Prostate gland (tissue), 2 donors: ENCODE measurements at places on chromosomes 5 and 9.
A peak's percentile ranks its signal among the peaks of the same experiment; 100 is the strongest.

DNA sequence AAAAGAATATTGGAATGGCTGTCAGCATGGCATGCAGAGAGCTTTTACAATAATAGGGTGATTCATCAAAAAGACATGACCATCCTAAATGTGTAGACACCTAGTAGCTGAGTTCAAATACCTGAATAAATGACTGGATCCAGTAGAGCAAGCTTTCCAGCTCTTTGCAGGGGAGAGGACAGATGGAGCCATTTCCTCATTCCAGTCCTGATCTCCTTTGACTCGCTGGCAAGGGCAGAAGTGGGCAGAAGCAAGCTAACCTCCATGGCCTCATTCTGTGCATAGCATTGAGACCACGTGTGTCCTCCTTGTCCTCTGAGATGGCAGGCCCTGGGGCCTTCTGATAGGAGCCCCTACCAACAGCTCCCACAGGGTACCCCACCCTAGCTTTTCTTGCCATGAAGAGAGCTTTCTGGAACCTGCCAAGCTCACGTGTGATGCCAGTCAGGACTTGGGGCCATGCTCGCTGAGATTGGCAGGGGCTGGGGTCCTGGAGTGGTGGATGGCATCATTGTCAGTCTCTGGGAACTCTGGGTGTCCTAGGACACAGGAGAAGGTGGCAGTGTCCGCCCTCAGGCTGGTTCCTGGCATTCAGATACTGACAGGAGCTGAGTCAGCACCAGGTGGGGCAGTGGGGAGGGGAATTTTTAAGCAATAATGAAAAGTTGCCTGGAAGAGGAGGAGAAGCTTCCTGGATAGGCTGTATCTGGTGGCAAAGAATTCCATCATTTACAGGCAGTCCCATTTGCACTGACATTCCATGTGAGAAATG lies 33.6 kb downstream of the WWC1 start:
- DNase-seq: no peak

DNA sequence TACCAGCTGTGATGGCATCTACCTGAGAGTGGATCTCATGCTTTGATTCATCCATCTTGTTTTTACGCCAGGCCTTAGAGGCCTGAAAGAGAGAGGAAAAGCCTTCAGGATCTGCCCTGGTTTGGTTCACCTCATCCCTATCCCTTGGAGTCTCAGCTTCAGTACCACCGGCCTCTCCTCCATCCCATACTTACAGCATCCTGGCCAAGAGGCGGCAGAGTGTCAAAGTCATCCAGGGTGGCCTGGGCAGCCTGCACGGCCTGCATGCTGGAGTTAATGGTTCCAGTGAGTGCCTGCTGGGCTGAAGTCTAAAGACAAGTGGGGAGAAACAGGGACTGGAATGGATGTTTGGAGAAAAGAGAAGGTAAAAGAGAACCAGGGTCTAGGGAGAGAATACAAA lies 12.4 kb downstream of the TLN1 start:
- no peak for DNase-seq

DNA sequence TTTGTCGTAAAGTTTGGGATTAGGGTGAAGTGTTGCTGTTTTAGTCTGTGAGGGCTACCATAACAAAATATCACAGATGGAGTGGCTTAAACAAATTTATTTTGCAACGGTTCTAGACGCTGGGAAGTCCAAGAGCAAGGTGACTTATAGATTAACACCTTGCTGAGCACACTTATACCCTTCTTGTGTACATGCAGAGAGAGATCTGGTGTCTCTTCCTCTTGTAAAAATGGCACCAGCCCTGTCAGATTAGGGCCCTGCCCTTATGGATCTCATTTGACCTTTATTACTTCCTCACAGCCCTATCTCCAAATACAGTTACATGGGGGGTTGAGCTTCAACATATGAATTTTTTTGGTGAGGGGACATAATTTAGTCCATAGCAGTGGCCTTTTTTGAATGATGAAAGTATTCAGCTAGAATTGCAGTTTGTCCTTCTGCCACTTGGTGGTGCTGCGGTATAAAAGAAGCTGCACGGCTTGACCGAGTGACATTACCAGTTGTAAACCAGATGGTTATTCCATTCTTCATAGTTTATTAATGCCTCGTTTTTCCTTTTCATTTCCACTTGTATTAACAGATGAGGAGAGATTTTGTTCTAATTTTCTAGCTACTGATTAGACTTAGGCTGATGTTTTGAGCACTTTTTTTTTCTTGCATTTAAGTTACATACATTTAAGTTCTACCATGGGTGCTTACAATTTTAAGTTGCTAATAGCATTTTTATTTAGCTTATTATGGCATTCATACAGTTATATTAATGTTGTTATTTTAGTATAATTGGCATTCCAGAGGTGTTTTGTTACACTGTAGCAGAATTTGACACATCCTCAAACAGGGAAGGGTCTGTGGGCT lies 19.4 kb downstream of the DCP2 start:
- DNase-seq: peak; percentile 65

GRCh38 chr9:115398996-115399395 lies 281.0 kb upstream of the TNC start:
- no peak for DNase-seq

- DNase-seq: no peak
These were observed 58.3 kb downstream of the MFAP3 start for GRCh38 chr5:154097031-154097430.

DNA sequence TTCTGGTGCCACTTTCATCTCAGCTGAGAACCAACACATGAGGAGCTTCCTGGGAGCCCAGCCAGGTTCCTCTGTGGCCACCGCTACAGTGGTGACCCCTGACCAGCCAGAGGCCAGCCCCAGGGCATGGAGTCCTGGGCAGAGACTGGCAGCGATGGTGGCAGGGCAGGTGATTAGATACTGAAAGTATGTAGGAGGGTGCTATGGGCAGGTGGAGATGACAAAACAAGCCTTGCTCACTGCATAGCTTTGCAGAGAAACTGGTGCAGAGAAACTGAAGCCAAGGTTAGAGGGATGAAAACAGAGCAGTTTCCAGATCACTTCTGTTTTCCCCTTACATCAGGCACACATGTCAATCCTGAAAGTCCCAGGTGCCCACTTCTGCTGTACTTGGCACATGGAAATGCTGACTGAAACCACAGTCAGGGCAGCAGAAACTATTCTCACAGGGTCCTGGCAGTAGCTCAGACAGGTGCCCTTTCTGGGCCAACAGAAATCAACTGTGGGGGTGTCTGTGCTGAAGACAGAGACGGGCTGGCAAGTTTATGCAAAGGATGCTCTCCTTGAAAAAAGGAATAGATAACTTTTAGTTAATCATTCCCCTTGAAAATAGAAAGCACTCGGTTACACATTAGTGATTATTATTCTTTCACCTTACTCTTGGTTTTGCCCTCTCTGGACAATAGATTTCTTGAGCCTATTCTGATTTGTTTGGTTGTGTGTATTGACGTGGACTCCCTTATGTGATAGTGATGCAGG lies 90.3 kb downstream of the ANKRD55 start:
- DNase-seq: no peak

- DNase-seq: peak; percentile 99
These were observed at the start of gene RABGAP1 for GRCh38 chr9:122940749-122941581. Gene RABGAP1 (plus strand): TSS chr9:122941020. CDS start chr9:122957060, 16,040 bp downstream.

DNA sequence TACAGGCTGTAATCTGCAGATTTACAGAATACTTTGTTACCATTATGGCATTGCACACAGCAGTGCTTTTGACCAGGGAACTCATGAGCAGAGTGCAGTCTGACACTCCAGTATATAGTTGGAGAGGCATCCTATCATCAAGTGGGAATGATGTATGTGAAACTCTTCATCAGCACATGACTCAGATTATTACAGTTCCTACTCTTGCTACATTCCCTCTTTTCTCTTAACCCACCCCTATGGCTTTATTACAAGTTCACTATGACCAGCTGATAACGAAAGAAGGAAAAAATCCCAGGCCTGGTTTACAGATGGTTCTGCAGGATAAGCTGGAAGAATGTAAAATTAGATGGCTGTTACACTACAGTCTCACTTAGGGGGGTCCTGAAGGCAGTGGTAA lies 385.9 kb downstream of the RASEF start:
- DNase-seq: no peak

- DNase-seq: no peak
These were observed 360 bp downstream of the KLF4 start for GRCh38 chr9:107489144-107489673.

DNA sequence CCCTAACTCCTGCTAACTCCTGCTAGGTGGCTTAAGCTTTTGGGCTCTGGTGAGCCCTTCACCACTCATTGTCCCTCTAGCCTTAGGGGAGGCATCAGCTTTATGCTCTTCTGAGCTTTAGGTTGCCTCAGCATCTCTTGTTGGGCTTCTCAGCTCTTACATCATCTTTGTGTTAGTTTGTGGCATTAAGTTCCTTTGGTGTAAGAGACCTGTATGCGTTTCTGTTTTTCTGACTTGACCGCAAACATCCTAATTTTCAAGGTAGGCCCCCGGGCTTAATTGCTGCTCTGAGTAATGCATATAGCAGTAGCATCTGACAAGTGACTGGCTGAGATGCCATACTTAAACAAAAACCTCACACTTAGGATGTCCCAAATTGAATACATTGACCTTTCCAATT lies 287.8 kb upstream of the TUT7 start:
- DNase-seq: no peak

DNA sequence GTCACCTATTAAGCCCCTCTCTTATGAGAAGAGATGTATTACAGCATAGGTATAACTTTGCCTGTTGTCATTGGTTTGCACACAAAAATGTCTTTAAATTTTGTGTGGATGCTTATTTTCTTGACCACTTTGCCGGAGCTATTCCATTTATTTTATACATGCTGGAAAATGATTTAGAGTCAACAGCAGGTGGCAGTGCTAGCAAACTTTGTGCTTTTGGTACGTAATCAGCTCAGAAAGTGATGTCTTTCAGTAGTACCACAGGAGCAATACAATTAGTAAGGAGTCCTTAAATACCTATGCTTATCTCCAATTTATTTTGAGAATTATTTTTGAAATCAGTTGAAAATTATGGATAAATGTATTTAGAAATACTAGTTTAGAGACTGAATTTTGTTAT lies 19.8 kb upstream of the NUDT12 start:
- no peak for DNase-seq

GRCh38 chr5:172229904-172230303 lies 35.9 kb downstream of the EFCAB9 start:
- DNase-seq: no peak

DNA sequence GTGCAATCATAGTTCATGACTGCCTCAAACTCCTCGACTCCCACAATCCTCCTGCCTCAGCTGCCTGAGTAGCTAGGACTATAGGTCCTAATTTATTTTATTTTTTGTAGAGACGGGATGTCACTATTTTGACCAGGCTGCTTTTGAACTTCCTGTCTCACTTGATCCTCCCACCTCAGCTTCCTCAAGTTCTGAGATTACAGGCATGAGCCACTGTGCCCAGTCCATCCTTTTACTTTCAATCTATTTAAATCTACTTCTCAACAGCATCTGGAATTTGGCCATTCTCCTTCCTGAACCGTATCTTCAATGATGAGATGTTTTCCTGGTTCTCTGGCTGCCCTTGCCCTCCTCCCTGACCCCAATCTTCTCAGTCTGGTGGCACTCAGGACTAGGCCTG lies 12.2 kb upstream of the GRIN1 start:
- no peak for DNase-seq

DNA sequence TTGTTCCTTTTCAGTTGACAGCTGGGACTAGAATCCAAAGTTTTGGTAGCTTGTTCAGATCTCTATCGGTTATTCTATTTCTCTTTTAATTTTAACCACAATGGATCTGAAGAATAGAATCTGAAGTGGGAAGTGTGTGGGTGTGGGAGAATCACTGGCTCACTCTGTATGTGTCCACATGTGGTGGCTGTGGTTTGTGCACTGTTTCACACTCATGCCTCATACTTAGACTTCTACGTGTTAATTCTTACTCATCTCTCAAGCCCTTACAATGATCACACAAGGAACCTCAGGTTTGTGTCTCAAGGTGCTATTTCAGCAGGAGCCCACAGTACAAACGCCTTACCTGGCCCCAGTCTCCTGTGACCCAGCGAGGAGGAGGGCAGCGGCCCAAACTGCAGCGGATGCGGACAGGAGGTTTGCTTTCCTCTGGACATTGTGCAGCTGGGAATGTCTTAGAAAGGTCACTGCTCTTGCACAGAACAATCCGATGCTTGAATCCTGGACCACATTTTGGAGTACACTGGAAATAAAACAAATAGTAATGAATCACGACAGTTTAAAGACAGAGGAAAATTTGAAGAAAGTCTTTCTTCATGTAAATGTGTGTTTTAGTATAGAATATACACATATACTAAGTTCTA lies 309.1 kb downstream of the ADAMTS6 start:
- DNase-seq: no peak

DNA sequence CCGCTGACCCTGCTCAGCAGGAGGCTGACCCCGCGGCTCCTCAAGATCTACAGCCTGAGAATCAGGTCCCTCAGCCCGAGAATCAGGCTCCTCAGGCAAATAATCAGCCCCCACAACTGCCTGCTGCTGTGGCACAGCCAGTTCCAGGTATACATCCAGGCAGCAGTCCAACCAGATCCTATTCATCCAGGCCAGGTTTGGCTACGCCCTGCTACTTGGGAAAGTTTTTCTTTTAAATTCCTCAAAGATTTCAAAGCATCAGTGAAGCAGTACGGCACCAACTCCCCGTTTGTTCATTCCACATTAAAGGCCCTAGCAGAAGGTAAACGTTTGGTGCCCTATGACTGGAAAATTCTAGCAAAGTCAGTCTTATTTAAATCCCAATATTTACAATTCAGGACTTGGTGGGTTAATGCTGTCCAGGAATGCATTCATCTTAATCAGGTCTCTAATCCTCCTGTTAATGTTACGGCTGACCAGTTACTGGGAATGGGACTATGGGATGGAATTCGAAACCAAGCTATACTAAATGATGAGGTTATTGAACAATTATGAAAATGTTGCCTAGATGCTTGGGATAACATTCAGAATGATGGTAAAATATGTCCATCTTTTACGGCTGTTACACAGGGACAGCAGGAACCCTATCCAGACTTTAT lies 102.3 kb downstream of the SYK start:
- peak; percentile 47 for DNase-seq

- peak; percentile 30 for DNase-seq
These were observed at the start of gene CCNJL for GRCh38 chr5:160312134-160312959. Gene CCNJL (minus strand): TSS chr5:160312564. CDS start chr5:160311923, 641 bp downstream.

DNA sequence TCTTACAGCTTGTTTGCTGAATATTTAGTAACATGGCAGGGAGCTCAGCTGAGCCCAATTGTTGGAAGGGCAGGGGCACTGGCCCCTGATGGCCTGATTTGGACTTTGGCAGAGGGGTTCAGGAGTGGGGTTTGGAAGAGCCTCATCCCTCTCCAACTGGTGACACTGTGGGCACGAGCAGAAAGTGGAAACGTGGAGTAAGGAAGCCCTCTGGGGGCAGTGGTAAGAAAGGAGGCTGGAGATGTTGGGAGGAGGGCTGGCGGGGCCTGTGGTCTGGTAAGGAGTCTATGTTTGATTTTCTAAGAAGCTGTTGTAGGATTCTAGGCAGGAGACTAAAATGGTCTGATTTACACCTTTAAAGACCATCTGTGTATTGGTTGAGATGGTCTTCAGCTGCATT lies 208.9 kb downstream of the HSPA4 start:
- no peak for DNase-seq

GRCh38 chr5:131747180-131748105 lies 49.4 kb downstream of the FNIP1 start:
- no peak for DNase-seq
